ENCODE measurements at places on chromosomes 5 and 9.

DNA sequence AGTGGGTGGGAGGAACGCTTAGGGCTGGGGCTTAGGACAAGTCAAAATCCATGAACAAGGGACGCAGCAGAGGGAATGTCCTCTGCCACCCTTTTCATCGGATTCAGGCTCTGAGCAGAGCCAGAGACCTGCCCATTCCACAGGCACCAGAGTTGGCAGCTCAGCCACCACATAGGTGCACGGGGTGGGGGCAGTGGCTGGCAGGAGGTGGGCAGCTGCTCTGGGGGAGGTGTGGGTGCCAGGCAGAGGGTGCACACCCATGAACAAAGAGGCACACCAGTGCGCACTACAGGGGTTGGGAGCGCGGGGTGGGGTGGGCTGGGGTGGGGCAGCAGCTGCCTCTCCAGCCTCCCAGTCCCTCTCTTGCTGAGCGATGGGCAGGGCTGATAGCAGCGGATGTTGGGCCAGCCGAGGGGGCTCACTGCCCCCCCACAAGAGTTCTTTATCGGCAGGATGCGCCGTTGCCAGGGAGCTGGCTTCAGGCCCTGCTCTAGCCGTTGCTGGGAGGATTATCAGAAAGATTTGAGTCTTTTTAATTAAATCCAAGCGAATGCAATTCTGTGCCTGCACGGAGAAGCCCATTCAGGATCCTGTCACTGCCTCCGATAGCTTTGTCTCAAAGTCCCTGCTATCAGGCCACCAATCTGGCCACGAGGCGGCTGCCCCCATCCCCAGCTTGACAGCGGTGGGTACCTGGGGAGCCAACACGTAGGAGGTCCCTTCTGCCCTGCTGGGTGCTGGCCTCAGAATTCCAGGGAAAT is 64.3 kb upstream of the LMX1B start:
- DNase-seq = no peak

DNA sequence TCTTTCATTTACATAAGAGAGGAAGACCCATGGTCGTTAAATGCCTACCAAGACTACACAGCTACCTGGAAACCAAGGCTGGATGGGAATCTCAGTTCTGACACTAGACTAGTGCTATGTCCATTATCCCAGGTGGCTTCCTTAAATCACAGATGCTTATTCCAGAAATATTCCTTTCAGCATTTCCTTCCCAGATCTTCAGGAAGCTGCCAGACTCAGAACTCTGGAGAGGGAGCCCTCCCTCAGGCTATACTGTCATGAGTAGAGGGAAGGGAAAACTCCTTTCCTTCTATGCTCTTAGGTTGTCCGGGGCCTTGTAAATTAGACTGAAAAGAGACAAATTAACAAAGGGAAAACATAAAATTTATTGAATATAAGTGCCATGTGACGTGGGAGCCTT is 20.8 kb downstream of the FREM1 start:
- no peak for DNase-seq

DNA sequence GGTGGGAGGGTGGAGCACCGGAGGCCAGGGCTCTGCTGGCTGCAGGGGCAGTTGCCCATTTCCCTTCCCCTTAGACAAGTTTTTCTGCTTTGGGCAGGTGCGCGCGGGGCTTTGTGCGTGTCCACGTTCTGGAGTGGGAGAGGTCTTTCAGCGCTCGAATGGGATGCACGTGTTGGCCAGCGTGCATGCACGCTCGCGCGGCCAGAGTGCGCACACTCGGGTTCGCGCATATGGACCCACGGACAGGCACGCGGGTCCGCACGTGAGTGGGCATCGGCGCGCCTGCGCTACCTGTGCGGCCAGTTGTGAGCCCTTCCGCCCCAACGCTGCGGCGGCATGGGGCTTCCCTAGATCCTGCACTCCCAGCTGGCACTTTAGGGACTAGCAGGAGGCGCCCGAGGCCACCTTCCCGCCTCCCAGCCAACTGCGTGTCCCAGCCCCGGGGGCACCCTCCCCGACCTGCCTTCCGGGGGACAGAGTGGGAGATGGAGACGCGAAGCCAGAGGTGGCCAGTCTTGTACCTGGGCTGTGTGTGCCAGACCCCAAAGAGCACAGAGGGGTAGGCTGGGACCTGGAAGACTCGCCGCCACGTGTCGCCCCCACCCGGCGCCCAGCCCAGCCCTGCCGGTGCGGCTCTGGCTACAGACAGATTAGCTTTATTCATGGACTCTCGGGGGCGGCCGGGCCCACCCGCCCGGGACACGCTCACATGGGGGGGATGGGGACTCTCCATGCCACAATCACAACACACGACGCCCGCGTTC is 9.8 kb upstream of the GPRIN1 start:
- no peak for DNase-seq

- no peak for DNase-seq
Measured at GRCh38 chr9:91158286-91158685, 203.4 kb downstream of the AUH start.

- no peak for DNase-seq
Measured at GRCh38 chr5:151141535-151141934, 16.0 kb downstream of the ANXA6 start.

GRCh38 chr5:2724031-2724581 is 27.4 kb downstream of the IRX2 start:
- no peak for DNase-seq

GRCh38 chr9:100084128-100084453 is 14.7 kb downstream of the ERP44 start:
- no peak for DNase-seq

DNA sequence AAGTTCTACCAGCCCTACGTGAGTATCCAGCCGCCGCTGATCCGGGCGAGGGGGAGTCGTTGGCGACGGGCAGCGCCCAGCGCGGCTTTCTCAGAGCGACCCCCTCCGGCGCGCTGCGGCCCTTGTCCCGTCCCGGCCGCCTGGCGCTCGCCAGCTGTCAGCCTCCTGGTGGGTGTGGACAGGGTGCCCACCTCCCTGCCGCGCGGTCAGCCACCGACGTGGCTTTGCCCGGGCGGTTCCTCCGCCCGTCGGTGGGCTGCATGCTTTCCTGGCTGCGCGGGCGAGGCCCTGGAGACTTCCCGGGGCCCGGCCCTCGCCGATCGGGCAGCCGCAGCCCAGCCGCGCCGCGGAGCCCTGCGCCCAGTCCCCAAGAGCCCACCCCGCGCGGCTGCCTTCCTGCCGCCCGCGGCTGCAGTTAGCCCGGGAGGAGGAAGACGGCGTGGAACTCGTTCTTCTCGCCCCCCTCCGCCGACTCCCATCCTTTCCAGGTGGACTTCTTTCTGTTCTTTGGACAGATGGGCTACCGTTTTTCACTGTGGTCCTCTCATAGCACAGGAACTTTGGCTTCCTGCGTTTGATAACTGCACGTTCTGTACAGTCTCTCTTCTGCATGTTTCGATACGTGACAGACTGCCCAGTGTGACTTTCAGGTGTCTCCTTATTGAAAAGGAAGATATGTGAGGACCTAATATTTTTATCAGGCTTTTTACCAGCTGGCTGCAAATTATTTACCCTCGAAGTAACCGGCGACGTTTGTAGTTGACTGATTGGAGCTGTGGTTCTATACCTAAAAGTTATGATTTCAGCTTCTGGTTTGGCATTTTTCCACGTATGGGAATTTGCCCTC is 577 bp downstream of the AP3S1 start:
- no peak for DNase-seq

DNA sequence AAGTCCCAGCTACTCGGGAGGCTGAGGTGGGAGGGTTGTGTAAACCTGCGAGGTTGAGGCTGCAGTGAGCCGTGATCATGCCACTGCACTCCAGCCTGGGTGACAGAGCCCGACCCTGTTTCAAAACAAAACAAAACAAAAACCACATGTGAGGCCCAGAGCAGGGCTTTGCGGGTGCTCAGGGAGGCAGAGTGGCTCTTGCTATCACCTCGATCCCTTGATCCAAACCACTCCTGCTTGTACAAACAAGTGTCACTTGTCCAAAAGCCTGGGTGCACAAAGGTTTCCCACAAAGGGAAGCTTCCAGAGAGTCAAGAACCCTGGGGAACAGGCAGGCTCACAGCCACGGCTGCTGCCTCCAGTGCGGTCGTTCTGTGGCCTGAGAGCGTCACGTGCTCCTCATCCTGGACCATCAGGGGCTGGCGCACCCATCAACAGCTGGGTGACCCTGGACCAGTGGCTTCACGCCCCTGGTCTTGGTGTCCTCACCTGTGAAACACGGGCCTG is 162.7 kb downstream of the C9orf50 start:
- no peak for DNase-seq

GRCh38 chr5:137778772-137779564 is 24.8 kb upstream of the HNRNPA0 start:
- no peak for DNase-seq

GRCh38 chr5:73938280-73938937 is 312.4 kb downstream of the ARHGEF28 start:
- no peak for DNase-seq

- no peak for DNase-seq
Measured at GRCh38 chr9:105053209-105053652, 125.3 kb upstream of the ABCA1 start.

GRCh38 chr5:52007230-52007858 is 624.1 kb downstream of the ISL1 start:
- no peak for DNase-seq

- no peak for DNase-seq
Measured at GRCh38 chr5:172830876-172831662, 3.0 kb upstream of the ERGIC1 start.

DNA sequence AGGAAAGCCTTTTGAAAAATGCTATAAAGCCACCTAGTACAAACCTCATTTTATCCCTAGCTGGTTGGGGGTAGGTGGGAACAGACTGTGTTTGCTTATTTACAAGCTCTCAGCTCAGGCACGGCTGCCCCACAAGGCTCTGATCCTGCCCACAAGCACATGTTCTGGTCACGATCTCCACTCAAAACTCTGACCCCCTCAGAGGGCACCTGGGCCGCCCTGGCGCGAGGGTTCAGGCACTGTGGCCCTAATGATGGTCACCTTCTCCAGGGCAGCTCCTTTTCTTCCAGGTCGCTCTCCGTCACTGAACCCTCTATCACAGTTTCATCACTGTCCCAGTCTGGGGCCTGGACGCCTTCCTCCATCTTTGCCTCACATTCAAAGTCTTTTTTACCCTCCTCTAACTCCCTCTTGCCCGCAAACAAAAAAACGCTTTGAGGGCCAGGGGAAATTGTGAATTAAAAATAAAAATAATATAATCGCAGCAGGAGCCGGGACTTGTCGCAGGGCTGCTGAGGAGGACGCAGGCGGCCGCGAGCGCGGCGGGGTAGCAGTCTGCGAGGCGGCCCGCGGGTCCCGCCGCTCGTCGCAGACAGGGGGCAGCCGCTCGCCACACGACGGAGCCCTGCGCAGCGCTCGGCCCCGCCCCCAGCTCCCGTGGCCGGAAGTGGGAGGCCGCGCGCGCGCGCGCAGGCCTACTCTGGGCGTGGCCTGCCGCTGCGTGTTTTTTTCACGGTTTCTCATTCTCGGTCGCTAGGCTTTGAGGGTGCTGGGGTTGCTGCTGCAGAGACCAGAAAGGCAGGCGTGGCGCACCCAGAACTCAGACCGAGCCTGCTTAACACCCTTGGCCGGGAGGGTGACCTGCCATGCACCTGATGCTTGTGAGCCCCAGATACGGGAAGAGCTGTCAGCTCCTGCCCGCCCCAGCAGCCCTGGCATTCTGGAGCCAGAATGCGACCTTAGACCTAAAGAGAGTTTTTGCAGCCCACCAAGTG is at the start of gene ANKRD31:
Gene ANKRD31, minus strand, starts transcription at position 557 of the 995 bp plus-strand sequence. Its CDS starts 192 bp downstream, at position 365.
- peak; percentile 30 for DNase-seq

- DNase-seq = no peak
Measured at GRCh38 chr5:134777366-134777765, 18.8 kb downstream of the DDX46 start.

GRCh38 chr5:159156426-159157238 is 52.7 kb downstream of the RNF145 start:
- DNase-seq = no peak

DNA sequence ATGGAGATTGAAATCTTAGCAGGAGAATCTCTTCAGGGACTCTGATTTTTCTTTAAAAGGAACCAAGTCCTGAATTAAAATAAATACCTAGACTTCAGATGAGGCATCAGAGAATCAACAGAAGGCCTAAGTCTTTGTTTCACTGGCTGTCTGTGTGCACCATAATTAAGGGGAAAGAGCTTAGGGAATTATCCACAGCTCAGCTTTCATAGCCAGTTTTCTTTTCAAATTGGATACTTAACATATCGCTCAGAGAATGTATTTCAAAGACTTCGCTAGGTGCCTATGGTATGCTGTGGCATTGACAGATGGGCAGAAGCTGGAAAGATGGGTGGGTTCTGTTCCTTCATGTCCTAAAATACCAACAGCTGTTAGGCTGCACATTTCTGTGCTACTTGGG is 325.8 kb downstream of the TMEM38B start:
- DNase-seq = no peak

- peak; percentile 72 for DNase-seq
Measured at GRCh38 chr9:91162784-91163443, 198.8 kb downstream of the AUH start.

DNA sequence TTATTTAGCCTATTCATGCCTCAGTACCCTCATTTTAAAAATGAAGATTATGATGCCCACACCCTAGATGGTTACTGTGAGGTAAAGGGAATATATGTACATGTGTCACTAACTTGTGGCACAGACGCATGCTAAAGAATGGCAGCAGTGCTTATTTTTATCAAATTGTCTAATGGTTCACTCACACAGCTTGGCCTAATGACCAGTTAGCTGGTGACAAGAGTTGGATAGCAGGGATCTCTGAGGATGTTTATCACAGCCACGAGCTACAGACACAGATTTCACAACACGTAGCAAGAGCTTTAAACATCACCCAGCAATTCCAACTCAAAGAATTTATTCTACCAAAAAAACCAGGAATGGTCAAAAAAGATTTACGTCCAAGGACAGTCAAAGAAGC is 7.2 kb downstream of the BAG1 start:
- DNase-seq = no peak

DNA sequence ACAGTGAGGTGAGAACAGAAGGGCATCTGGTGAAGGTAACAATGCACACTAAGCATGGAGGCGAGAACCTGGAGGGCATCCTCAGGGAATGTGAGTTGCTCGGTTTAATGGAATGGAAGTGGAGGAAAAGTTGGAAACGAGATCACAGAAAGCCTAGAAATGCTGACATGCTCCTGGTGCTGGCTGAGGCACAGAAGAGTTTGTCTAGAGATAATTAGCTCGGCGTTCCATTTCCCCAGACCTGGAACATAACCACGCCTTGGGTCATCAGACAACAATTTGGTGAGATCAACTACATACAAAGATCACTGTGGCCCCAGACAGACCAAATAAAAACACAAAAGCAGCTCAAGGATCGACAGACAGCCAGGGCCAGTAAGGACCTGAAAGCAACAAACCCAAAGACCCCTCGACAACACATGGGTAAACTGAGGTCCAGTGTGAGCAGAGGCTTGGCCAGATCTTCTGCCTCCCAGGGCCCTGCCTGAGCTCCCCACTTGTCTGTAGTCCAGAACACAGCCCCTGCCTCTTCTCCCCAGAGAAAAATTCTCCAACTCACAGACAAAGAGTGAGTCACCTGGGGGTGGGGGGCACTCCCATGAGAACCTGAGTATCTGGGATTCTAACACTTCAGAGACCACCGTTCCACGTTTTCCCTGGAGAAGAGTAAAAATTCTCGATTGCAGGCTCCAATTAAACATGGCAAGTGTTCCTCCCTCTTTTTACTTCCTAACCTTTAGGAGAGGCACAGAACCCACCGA is 52.5 kb downstream of the SHB start:
- no peak for DNase-seq

All from ascending aorta (tissue), 2 donors.